ENCODE measurements at places on chromosomes 3 and 15.

- no peak overlapping the region for H3K4me3 ChIP-seq
- DNase-seq = no peak
- no peaks in the 10 kb centered on the region for H3K4me1 ChIP-seq
- H3K27ac ChIP-seq = no peak overlapping the region
Measured at GRCh38 chr15:39172380-39173281, 408.2 kb upstream of the THBS1 start.

DNA sequence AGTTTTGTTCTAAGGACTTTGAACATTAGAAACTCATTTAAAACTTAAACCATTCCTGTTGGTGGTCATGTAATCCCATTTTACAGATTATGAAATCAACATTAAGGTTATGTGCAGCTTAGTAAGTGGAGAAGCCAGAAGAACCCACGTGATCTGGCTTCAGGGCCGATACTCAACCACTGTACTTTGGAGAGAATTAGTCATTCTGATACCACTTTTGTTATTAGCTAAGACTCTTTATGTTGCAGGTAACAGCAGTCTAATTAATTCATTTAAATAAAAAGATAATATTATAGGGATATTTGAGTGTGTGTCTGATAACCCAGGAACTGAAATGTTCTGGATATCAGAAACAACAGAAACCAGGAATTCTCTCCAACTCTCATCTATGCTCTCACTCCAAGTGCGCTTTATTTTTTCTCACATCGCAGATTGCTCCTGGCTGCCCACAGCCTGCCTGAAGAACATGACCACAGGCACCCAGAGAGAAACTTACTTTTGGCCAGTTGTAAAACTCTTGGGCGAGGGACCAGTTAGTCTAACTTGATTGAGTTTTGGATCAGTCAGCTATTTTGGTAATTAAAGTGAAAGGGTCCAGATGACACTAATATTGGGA lies 25.2 kb downstream of the UBE2E1 start:
- DNase-seq = no peak
- H3K27me3 ChIP-seq = no peaks in the 10 kb centered on the region
- H3K36me3 ChIP-seq = no peaks in the 10 kb centered on the region
- no peak overlapping the region for H3K27ac ChIP-seq
- H3K4me1 ChIP-seq = peaks cover 37% of the 10 kb centered on the region

DNA sequence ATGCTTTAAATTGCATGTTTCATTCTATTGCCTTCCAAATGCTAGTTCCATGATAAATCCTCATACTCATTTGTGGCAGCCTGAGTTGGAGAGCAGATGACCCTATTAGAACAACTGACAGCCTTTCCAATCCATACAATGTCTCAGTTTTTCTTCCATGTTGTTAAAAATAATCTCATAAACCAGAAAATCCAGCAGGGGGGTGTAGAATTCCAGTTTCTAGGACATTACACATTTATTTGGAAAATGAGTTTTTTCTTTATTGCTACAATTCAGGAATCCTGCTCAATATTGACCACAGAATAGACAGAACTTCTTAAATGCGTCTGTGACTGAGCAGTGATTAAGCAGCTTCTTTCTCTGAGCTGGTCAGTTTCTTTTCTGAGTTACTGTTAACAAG lies 174.2 kb upstream of the ATP10A start:
- H3K27me3 ChIP-seq = no peaks in the 10 kb centered on the region
- H3K36me3 ChIP-seq = no peaks in the 10 kb centered on the region
- no peaks in the 10 kb centered on the region for H3K4me1 ChIP-seq
- no peak overlapping the region for H3K4me3 ChIP-seq
- no peak for DNase-seq

DNA sequence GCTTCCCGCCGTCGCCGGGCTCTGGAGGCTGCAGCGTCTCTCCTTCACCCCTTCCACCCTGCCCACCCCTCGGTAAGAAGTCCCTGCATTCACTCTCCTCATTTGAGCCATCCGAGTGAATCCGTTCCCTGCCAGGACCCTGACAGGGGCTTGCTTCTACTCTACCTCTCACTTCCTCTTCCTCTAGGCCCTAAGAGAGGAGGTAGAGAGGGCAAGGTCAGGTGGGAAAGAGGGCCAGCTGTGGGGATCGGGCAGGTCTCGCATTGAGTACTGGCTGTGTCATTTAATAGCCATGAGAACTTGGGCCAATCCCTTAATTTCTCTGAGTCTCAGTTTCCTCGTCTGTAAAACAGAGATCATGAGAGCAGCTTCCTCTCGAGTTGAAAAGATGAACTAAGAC lies 283.6 kb downstream of the UACA start:
- H3K4me1 ChIP-seq = peaks cover 43% of the 10 kb centered on the region
- peak; percentile 33 for DNase-seq
- no peak overlapping the region for H3K4me3 ChIP-seq
- no peaks in the 10 kb centered on the region for H3K27me3 ChIP-seq

Measured in spleen (tissue), 13 donors.